ENCODE measurements at places on chromosomes 7 and 10.

- no peak for DNase-seq
Measured at GRCh38 chr7:105707967-105708762, 126.9 kb upstream of the EFCAB10 start.

GRCh38 chr10:80276335-80276734 lies 13.1 kb downstream of the MAT1A start:
- DNase-seq: no peak

GRCh38 chr7:131544021-131544420 lies 12.4 kb downstream of the PODXL start:
- DNase-seq: no peak

- DNase-seq: no peak
Measured at GRCh38 chr10:78663721-78664120, 405.0 kb upstream of the ZMIZ1 start.

GRCh38 chr7:18202315-18203045 lies 174.8 kb upstream of the PRPS1L1 start:
- no peak for DNase-seq

GRCh38 chr7:157523766-157524421 lies 187.1 kb downstream of the DNAJB6 start:
- DNase-seq: no peak

GRCh38 chr7:122135275-122135674 lies 8.8 kb downstream of the AASS start:
- DNase-seq: no peak

DNA sequence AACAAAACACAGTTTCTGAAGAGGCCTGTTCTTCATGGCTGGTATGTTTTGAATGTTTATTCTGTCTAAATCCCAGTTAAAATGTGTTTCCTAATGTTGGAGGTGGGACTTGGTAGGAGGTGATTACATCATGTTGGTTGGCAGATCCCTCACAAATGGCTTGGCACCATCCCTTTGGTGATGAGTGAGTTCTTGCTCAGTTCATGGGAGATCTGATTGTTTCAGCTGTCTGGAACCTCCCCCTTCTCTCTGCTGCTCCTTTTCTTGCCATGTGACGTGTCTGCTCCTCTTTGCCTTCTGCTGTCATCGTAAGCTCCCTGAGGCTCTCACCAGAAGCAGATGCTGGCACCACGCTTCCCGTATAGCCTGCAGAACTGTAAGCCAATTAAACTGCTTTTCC lies 383.6 kb upstream of the TPK1 start:
- no peak for DNase-seq

GRCh38 chr7:156479596-156479995 lies 161.0 kb upstream of the RNF32 start:
- no peak for DNase-seq

DNA sequence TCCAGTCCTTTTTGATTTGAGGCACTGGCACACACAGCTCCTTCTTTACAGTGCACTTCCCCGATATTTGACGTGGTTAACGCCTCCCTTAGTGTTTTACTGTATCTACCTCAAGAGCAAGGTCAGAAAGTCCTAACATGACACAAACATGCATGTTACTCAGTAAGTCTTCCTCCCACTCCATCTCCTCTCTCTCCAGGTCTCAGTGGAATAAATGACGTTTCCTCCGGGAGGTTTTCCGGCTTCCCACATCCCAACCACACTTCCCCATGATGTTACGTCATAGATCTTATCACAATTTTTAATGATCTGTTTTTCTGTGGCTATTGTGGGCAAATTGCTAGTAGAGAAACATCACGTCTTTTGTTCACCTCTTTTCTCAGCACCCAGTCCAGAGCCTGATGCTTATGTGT lies 165.7 kb downstream of the PTPN20 start:
- no peak for DNase-seq

GRCh38 chr10:110474826-110475225 lies 22.9 kb upstream of the DUSP5 start:
- no peak for DNase-seq

DNA sequence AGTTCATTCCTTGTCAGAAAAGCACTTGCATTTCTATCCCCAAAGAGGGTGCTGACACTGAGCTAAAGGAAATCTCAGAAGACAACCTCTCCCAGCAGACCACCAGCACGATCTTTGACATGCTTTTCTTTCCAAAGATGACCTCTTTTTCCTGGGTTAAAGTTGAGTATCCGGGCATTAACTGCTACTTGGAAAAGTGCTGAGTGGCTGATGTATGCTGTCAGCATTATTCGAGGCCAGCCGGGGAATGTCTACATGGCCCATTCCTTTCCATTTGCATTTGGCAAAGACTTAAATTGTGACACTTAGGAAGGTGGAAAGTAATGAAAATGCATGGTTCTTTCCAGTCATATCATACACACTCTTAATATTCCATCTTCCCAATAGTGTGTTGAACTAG lies 90.6 kb upstream of the SKAP2 start:
- no peak for DNase-seq
